GM12878 (cell line): ENCODE measurements at places on chromosomes 13 and 19. TPM values are rescaled to one million over a fixed set of nuclear protein-coding genes. Genes with fewer than 3 reads are reported as not detected.

DNA sequence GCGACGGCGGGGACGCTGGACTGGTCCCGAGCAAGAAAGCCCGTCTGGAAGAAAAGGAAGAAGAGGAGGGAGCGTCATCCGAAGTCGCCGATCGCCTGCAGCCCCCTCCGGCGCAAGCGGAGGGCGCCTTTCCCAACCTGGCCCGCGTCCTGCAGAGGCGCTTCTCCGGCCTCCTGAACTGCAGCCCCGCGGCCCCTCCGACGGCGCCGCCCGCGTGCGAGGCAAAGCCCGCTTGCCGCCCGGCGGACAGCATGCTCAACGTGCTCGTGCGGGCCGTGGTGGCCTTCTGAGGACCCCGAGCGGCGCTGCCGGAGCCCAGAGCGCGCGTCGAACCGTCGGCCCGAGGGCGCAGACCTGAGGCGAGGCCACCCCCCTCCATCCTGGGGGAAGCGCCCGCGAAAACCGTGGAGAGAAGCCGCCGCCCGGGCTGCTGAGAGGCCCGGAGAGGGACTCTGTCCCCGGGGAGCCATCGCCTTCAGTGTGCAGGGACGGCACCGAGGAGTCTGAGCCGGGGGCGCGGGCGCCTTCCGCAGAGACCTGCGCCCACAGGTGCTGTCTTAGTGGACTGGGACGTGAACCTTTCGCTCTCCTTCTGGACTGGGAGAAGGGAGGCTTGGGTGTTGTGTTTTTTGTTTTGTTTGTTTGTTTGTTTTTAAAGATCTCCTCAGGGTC lies 3.5 kb downstream of the IER2 start:
- DNase-seq: no peak
- peak overlapping the region; percentile 95 for H3K27ac ChIP-seq
- H3K4me1 ChIP-seq: peaks cover 27% of the 10 kb centered on the region
- no peaks in the 10 kb centered on the region for H3K27me3 ChIP-seq

- no peak overlapping the region for H3K27ac ChIP-seq
- H3K36me3 ChIP-seq: peaks cover 15% of the 10 kb centered on the region
- H3K4me1 ChIP-seq: peaks cover 13% of the 10 kb centered on the region
- no peak overlapping the region for H3K4me3 ChIP-seq
Observed at GRCh38 chr13:29546662-29547061, 48.8 kb downstream of the SLC7A1 start.

Gene TMEM59L
- not detected in 2 replicates for total RNA-seq

DNA sequence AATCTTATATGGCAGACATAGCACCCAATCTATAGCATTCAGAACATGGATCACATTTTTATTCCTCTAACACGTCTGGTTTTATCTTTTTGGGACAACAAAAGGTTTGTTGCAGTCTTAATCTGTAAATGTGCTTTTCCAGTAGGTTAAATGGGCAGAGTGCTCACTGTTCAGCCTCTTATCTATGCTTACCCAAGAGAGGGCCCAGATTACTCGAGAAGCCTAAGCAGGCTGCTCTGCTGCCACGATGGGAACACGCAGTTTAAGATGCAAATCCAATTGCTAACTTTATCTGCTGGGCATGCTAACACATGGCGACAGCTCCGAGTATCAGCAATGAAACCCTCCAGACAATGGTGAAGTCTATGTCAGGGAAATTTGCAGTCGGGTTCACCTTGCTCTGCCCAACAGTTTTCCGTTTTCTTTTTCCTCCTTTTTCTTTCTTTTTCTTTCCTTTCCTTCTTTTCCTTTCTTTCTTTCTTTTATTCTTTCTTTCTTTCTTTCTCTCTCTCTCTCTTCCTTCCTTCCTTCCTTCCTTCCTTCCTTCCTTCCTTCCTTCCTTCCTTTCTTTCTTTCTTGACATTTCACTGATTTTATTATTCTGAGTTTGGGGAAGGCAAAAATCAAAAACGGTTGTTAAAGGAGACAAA lies 115.3 kb downstream of the RBM26 start:
- no peaks in the 10 kb centered on the region for H3K4me1 ChIP-seq
- H3K36me3 ChIP-seq: no peaks in the 10 kb centered on the region
- H3K4me3 ChIP-seq: no peak overlapping the region
- H3K27ac ChIP-seq: no peak overlapping the region
- no peak for DNase-seq
- H3K27me3 ChIP-seq: no peaks in the 10 kb centered on the region

DNA sequence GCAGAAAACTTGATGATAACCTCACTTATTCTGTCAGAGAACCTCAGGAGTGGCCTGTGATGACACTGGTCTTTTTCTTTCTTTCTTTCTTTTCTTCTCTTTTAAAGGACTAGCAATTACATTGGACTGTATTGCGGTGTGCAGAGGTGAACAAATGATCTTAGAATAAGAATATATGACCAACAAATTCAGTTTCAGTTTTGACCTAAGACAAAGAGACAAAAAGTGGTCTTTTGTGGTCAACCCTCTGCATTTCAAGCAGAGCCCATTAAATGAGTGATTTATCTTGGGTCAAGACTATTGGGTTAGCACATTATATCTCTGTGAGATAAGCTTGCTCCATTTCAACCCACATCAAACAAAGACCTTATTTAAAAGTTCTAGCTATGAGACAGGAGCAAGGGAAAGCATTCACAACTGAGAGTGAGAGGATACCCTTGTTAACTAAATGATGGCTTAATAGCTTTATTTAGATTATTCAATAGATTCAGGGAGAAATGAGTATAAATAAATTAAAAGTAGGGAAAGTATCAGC lies 644.4 kb downstream of the PCDH9 start:
- no peaks in the 10 kb centered on the region for H3K36me3 ChIP-seq
- H3K4me3 ChIP-seq: no peak overlapping the region
- no peaks in the 10 kb centered on the region for H3K4me1 ChIP-seq
- no peak for DNase-seq

GRCh38 chr13:77733674-77734073 lies 36.2 kb downstream of the SLAIN1 start:
- no peak overlapping the region for H3K27ac ChIP-seq
- no peaks in the 10 kb centered on the region for H3K27me3 ChIP-seq
- H3K36me3 ChIP-seq: no peaks in the 10 kb centered on the region; the same call in 1 of the 2 replicates
- no peak for DNase-seq
- H3K4me1 ChIP-seq: peaks cover 18% of the 10 kb centered on the region
- H3K4me3 ChIP-seq: no peak overlapping the region

Gene CIRBP
- total RNA-seq: 264 and 284 TPM in 2 replicates

GRCh38 chr13:71589032-71589431 lies 278.0 kb downstream of the DACH1 start:
- no peak overlapping the region for H3K4me3 ChIP-seq
- H3K27me3 ChIP-seq: no peaks in the 10 kb centered on the region
- no peaks in the 10 kb centered on the region for H3K4me1 ChIP-seq
- no peak overlapping the region for H3K27ac ChIP-seq
- no peaks in the 10 kb centered on the region for H3K36me3 ChIP-seq
- no peak for DNase-seq
